ENCODE measurements at places on chromosomes 2 and 18.

- no peak for DNase-seq
Measured at GRCh38 chr18:59957957-59958356, 58.2 kb downstream of the PMAIP1 start.

DNA sequence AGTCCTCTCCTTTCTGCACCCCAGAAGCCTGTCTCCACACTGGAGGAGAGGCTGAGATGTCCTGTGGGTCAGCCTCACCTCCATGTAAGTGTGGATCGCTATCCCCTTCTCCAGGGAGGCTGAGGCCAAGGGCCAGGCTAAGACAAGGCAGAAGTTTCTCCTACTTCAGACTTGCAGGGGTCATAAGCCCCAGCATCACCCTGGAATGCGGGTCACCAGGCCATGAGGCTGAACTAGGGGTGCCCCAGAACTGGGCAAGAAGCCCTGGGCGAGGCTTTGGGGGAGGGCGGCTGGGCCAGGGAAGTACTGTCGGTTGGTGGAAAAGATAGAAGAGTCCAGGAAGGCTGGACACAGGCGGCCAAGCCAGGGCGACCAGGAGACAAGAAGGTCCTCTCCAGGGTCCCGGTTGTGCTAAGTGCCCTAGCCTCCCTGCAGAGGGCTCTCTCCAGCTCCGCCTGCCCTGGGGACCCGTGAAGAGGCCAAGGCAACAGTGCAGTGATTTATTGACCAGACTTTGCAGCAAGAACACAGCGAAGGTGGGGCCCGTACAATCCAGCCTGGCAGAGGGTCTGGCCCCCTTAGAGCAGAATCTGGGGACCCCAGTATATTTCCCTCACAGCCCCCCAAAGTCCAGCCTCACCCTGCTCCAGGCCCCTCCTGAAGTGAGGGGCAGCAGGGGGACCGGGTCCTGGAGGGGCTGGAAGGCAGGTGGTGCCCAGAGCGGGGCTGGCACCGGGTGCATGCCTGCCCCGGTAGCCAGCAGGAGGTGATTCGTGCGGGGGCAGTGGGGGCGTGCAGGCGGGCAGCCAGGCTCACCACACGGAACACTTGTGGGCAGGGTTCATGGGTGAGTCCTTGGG lies 8.1 kb downstream of the ECEL1 start:
- DNase-seq = no peak

- DNase-seq = no peak
Measured at GRCh38 chr2:17036361-17036760, 370.7 kb upstream of the CYRIA start.

- no peak for DNase-seq
Measured at GRCh38 chr2:135320465-135321355, 210.3 kb downstream of the ZRANB3 start.

DNA sequence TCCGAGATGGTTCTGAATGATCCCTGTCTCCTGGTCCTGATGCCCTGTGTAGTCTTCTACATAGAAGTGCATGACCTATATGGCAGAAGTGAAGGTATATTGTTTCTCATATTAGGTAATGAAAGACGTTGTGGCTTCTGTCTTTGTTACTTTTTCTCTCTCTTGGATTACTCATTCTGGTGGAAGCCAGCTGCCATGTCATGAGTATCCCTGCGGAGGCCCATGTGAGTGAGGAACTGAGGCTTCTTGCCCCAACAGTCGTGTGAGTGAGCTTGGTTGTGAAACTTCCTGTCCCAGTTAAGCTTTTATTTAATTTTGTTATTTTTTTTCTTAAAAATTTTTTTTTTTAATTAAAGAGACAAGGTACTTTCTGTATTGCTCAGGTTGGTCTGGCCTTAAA lies 134.7 kb downstream of the UBR3 start:
- DNase-seq = no peak

- DNase-seq = peak; percentile 80
Measured at GRCh38 chr2:179264368-179265081, at the start of gene SESTD1. Gene SESTD1, minus strand, starts transcription at chr2:179264832. Its CDS starts 72,991 bp downstream, at chr2:179191841.

DNA sequence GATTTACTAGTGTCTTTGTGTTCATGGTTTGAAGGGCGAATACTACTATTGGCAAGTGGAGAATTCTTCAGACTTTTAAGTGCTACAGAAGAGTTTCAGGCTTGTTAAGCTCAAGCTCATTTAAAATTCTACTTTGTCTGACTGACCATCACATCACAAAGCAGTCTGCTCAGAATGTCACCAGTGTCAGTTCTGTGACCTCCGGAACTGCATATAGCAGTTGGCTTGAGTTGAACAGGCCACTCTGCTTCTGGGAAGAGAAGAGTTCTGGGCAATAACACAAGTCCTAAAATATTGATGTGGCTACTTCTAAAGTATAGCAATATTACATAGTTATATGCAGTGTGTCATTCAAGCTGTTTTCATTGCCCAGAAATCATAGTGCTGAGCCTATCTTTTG lies 245.0 kb upstream of the BOD1L2 start:
- no peak for DNase-seq

DNA sequence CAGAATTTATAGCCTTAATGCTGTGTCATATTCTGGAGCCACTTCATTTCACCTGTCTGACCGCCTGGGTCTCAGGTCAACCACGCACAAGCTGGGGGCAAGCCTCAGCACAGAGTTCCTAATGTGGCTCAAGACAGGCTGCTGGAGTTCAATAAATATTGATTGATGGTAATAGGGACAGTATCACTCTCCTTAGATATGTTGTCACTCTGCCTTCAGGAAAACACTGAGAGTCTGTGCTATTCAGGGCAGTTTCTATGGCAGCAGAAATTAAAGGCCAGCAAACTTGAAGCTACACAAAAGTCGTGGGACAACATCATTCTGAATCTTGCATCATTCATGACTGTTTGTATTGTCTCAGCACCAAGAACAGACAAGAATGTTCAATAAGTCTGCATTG lies 696.1 kb downstream of the METTL4 start:
- DNase-seq = no peak

GRCh38 chr2:113337809-113338208 lies 59.1 kb upstream of the PAX8 start:
- DNase-seq = no peak

DNA sequence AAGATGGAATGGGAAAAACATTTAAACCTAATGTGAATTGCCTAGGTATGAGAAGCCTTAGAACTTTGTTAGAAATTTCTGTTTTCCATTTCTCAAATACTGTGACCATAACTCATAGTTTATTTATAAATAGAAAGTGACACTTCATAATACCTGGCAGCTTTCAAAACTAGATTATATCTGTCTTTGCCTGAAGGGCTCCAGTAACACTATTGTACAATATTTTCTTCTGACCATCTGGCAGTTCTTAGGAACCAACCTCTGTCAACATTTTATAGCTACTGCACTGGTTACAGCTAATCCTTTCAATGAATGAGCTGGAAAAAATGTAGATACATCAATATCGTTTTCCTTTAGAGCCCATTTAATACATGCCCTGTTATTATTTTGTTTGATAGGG lies 237.4 kb downstream of the CAMKMT start:
- DNase-seq = no peak

- DNase-seq = no peak
Measured at GRCh38 chr18:56036741-56037140, 448.7 kb upstream of the TCF4 start.

DNA sequence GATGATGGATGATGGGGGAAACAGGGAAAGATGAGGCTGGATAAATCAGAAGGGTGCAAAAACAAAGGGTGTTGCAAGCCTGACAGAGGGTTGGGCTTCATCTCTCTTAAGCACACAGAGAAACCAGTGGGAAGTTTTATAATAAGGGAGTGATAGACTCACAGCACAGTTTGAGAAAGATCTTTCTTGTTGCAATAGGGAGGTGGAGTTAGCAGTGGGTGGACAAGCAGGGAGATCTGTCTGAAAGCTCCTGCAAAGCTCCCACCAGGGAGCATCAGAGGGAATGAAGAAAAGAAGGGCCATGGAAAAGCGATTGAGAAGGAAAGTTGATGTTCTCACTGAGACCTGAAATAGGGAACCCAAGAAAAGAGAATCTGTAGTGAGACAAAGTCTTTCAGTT lies 64.9 kb downstream of the BOD1L2 start:
- no peak for DNase-seq

DNA sequence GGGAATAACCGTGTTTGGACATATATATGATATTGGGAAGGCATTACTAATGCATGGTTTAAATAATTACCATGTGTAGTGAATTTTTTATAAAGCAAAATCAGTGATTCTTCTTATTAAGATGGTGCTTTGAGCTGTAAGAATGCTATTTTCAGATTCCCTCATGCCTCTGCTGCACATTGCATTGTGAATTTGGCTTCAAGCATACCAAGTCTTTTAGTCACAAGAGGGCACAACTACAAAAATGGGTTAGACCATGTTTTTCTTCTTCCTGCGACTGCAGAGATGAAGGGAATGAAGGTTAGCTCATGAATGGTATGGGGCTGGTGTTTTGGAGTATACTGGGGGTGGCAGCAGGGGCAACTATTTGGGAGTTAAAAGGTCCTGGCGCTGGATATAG lies 320.1 kb downstream of the SLC4A3 start:
- no peak for DNase-seq

- DNase-seq = no peak
Measured at GRCh38 chr2:620004-620403, 57.2 kb downstream of the TMEM18 start.

DNA sequence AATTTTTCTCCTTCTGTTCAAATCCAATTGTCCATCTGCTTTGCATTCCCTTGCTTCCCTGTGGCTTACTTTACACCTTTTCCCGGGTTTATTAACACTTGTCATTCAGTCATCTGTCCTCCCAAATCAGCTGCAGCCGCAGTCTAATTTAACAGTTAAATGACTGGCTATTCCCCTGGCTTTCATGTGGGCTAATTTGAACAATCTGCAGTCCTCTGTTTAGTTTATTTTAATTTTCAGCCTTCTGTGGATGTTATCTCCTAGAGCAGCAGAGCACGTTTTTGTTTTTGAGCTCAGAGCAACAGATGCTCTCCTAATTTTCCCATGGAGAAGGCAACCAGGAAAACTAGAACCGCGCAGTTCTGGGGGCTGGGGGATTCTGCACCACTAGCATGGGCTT lies 55.0 kb downstream of the MEP1B start:
- no peak for DNase-seq

GRCh38 chr2:189527041-189527750 lies 53.4 kb downstream of the SLC40A1 start:
- no peak for DNase-seq

DNA sequence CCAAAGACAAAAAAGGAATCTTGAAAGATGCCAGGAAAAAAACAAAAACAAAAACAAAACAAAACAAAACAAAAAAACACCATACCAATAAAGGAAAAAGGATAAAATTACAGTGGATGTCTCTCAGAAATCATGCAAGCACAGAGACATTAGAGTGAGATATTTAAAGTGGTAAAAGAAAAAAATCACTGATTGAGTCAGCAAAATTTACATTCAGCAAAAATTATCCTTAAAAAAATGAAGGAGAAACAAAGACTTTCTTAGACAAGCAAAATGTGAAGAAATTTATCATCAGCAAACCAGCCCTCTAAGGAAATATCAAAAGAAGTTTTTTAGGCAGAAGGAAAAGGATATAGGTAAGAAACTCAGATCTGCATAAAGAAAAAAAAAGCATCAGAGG lies 10.2 kb upstream of the GKN1 start:
- no peak for DNase-seq

DNA sequence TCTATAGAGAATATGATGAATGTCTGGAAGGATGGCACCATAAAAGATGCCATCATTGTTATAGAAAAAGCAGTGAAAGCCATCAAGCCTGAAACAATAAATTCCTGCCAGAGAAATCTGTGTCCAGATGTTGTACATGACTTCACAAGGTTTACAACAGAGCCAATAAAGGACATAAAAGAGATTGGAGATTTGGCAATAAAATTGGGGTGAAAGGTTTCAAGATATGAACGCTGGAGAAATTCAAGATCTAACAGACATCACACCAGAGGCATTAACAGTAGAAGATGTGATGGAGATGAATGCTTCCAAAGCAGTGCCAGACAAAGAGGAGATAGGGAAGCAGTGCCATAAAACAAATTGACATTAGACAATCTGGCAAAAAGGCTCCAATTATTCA lies 518.8 kb upstream of the ACVR2A start:
- no peak for DNase-seq

DNA sequence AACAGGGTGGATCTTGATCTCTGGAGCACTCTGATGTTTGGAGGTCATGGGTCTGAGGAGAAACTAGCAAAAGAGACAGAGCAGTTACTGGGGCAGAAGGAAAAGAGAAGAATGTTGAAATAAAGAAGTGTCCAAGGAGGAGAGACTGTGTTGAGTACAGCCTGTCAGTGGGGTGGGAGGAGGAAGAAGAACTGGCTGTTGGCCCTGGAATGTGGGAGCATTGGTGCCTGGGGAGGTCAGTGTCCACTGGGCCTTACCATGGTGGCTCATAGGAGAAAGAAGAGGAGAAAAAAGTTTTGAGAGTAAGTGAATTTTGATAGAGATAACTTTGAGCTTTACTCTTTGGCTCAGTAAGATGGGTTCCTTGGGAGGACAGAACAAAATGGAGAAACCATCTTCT lies 499.0 kb downstream of the TXNL1 start:
- DNase-seq = no peak

DNA sequence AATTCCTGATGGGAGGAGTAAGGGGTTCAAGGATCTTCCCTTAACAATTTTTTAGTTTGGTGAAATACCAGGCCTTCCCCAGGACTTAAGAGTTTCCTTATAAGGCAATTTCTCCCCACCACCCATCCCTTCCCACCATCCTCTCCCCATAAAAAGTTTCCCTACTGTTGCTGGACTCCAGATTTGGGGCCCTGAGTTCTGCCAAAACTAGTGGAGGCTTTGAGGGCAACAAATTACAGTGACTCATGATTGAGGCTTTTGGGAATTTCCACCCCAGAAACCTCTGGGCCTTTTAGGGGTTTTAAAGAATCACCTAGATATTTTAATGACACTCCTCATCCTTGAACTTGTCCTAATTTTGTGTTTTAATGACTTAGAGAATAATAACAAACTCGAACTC lies 14.3 kb upstream of the EN1 start:
- no peak for DNase-seq

GRCh38 chr2:169260246-169260645 lies 102.1 kb downstream of the LRP2 start:
- DNase-seq = peak; percentile 35

GRCh38 chr18:26307161-26307773 lies 81.0 kb downstream of the TAF4B start:
- peak; percentile 60 for DNase-seq

GRCh38 chr2:232549655-232550353 lies 553 bp downstream of the TIGD1 start:
- no peak for DNase-seq

DNA sequence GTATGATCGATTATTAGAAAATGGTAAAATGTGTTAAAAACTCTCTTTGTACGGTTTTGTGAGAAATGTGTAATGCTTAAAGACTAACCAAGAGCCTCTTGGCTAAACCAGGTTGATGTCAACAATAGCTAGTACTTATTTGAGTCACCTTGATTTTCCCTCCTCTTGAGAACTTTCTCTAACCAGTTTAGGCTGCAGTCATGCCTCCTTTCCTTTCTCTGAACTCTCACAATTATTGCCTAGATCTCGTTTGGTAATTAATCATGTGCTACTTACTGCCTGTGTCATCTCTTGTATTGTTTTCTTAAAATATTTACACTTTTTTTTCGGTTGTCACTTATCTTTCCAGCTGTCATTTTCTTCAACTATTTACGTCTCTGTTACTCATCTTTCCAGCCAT lies 1.1 kb upstream of the EPC2 start:
- no peak for DNase-seq

- no peak for DNase-seq
Measured at GRCh38 chr2:234352270-234352669, 144.6 kb downstream of the ARL4C start.

GRCh38 chr2:3661149-3661660 lies 3.2 kb downstream of the ALLC start:
- DNase-seq = no peak
